ENCODE measurements at places on chromosomes 3 and 15.

GRCh38 chr15:63061975-63062374 is 19.4 kb downstream of the TPM1 start:
- DNase-seq: no peak

- no peak for DNase-seq
These were observed 83.9 kb downstream of the CD47 start for GRCh38 chr3:108006881-108007331.

DNA sequence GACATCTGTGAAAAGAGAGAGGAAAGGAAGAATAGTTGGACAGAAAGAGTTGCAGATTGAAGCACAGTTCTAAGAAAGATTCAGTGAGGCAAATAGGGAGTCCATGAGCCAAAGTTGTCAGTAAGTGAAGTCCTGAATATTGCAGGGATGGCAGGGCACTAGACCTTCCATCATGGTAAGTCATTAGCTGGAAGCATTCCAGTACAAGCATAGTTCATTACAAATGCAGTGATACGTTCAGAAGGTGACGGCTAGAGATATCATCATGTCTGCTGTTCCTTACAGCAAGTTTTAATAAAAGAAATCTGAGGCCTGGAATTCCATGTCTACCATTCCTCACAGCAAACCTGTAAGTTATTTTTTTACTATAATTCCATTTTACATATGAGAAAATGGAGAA is 720.1 kb downstream of the GBE1 start:
- DNase-seq: no peak

DNA sequence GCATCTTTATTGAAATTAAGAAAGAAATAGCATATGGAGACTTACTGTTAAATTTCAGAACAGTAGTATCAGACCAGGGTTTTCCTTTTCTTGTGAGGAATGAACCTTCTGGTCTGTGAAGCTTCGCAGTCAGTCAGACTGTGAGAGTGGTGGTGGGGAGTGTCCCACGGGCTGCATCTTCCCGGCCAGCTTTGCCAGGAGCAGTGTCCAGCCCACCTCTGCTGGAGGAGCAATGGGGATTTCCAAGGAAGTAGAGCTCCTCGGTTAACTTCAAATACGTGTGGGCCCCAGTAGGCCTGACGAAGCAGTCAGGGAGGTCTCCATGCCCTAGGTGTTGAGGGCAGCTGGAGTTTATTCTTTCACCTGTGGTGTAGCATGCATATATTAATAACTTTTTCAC is 40.9 kb upstream of the FBXL22 start:
- no peak for DNase-seq

GRCh38 chr15:81194723-81195122 is 2.0 kb upstream of the IL16 start:
- DNase-seq: no peak

DNA sequence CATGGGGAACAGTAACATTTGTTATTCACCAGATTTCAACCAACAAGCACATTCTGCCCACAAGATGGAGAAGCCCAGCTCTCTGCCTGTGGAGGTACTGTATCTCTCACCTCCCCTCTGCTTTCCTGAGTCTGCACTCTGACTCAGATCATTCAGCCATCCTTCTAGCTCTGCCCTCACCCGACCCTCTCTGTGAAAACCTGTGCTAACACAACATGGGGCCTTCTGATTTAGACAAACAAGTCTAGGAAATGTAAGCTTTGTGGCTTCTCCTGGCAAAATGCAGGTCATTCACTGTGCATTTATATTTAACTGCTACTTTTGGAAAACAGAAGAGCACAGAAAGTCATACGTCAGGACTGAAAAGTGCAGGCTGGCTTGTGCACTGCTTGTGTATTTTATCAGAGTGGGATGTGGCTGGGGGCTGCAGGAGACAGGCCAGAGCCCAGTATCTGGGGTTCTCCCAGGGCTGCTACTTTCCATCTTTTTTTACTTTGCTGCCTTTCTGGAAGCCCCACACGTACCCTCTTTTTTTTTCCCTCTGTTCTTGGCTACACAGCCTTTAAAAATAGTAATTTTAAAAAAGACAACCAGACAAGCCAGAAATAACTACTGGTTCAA is 50.8 kb downstream of the SUSD5 start:
- no peak for DNase-seq

- no peak for DNase-seq
These were observed 43.6 kb upstream of the MGLL start for GRCh38 chr3:127865941-127866340.

DNA sequence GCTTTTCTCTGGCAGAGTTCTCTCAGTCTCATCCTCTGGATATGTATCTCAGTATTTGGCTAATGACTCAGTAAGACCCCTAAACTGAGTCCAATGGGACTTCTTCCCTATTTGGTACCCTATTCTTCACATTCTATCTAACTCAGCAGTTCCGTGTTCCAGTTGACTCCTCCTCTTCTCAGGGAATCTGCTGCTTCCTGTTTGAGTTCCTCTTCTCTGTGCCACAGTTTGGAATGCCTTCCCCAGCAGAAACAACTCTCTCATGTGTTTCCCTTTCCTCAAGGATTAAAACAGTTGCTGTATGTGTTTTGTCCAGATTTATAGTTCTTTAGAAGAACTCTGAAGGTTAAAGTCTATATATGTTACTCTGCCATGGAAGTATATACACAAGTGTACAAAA is 344.0 kb upstream of the RARB start:
- DNase-seq: no peak

GRCh38 chr3:142595581-142595950 is 627 bp upstream of the PLS1 start:
- DNase-seq: peak; percentile 66

- no peak for DNase-seq
These were observed 48.0 kb downstream of the TPRA1 start for GRCh38 chr3:127542441-127542952.

DNA sequence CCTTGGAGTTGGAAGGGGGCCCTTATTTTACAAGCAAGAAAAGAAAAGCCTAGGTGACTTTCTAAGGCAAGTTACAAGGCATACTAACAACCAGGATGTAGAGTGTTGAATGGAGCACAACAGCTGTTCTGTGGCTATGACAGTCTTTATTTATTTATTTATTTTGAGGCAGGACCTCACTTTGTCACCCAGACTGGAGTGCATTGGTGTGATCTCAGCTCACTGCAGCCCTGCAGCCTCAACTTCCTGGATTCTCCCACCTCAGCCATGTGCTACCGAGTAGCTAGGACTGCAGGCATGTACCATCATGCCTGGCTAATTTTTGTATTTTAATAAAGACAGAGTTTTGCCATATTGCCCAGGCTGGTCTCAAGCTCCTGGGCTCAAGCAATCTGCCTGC is 973.4 kb downstream of the ROBO1 start:
- no peak for DNase-seq

GRCh38 chr3:172201136-172201869 is 161.9 kb downstream of the FNDC3B start:
- no peak for DNase-seq

DNA sequence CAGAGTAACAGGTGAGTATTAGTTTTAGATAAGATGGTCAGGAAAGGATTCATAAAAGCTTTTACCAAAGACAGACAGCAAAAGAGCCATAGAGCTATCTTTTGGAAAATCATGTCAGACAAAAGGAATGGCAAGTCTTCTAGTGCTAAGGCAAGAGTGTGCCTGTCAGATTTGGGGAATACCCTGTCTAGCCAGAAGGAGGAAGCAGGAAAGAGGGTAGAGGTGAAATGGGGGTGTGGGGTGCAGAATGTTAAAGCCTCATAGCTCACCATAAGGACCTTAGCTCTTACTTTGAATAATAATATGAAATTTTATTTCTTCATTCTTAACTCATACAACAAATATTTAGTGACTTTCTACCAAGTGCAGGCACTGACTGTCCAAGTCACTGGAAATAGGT is 512.1 kb upstream of the ROBO2 start:
- no peak for DNase-seq

DNA sequence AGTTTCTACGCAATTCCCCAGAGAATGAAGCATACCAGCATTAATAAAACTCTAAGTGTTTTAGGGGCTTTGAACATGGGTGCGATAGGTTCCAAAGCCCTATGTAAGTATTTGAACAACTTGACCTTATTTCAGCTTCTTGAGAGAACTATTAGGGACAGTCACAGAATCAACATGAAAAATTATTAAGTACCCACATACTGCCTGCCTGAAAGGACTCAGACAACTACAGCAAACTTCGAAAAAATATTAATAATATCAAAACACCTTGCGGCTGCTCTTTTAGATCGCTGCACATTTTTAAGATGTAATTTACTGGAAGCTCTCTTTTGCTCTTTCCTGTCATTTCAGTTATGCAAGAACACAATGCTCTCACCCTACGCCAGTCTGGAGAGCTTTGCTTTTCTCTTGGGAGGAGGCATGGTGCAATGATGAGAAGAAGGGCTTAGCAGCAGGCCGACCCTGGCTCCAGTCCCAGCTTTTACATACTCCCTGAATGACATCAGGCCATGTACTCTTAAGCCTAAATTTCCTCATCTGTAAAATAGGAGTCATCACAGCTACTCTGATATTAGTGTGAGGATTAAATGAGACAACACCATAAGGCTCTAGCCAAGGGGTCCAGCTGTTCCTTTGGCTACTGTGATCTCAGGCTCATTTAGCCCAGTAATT is 640.7 kb downstream of the FHIT start:
- DNase-seq: no peak

DNA sequence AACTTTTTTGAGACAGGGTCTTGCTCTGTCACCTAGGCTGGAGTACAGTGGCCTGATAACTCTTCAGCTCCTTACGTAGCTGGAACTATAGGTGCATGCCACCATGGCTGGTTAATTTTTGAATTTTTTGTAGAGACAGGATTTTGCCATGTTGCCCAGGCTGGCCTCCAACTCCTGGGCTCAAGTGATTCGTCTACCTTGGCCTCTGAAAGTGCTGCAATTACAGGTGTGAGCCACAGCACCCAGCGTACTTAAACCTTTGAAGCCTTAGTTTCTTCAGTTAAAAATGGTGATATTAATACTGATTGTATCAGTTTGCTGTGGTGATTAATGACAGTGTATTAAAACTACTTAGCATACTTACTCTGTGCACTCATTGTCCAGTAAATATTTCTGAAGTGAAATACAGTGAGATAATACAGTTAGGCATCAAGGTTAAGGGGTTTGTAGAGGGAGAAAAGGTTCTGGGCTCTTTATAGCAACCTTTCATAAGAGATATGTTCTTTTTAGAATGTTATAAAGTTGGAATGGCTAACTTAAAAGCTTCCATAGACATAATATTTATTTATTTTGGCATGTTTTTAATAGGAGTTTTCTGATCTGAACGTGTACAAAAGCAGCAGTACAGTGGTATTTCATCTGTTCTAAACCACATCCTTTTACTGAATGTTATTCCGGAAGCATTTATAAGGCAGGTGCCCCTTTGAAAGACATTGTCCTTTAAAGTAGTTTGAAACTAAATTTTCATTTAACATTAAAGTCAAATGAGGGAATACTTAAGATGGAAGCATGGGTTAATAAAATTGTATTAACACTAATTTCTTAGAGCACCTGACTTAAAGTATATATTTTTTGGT is 23.6 kb downstream of the NCK1 start:
- no peak for DNase-seq

DNA sequence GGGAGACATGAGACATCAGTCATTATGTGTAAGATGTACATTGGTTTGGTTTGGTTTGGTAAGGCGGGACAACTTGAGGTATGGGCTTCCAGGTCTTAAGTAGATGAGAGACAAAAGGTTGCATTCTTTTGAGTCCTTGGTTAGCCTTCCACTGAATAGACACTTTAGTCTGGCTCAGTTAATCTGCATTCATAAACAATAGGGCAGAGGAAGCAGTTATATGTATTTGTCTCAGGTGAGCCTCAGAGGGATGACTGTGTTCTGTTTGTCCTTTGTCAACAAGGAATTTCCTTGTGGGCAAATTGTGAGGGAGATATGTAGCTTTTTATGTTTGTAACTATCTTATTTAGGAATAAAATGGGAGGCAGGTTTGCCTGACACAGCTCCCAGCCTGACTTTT is 50.4 kb downstream of the TCF12 start:
- no peak for DNase-seq

DNA sequence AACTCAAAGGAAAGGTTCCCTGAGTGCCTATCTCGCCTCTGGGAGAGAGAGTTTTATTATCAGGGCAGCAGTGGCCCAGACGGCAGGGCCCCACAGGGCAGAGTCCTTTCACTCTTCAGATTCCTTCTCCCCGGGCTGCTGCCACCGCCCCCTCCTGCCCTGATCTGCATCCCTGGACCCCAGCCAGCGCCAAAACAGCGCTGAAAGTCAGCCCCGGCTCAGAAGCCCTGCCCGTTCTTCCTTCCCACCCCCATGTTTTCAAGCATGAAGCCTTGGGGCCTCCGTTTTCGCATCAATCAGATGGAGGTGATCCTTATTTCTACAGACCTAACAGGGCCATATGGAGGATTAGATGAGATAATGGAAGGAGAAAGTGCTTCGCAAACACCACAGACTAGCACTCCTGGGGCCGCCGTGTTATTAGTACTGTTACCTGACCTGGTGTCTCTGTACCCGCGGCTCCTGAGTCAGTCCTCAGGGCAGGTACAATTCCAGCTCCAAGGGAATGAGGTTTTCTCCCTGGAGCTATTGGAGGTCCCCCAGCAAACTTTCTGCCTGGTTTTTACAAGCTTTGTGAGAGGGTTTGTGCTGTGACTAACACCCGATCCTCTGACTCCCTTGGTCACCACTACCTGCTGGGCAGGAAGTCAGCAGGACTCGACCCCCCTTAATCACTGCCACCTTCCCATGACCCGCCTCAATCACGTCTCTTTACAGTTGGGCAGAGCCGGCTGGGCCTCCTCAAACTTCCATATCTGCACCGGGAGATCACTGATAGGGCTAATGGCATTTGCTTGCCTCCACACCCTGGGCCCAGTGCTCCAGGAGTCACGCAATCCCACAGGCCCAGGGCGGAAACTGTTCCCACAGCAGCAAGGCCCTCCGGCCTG is 39.5 kb upstream of the TSEN2 start:
- no peak for DNase-seq

DNA sequence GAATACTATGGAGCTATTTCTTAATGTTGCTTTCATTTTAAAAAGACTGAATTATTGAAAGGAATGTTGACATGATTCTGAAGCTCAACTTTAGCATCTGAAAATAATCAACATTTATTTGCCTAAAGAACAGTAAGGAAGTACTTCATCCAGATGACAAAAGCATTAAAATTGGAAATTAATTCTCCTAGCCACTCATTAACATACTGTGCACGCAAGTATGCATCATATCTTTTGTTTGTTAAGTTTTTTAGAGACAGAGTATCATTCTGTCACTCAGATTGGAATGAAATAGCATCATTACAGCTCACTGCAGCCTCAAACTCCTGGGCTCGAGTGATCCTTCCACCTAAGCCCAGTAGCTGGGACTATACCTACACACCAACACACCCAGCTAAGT is 632.1 kb upstream of the ALCAM start:
- DNase-seq: no peak
